NCI-H69 (cell line): ENCODE measurements at places on chromosomes 3 and 15.

GRCh38 chr15:82570721-82571508 is 30.7 kb upstream of the RPS17 start:
- no peak for DNase-seq

GRCh38 chr3:186883686-186884058 is 41.2 kb downstream of the ADIPOQ start:
- DNase-seq: no peak

- peak; percentile 58 for DNase-seq
Observed at GRCh38 chr15:77870195-77871065, 207.1 kb downstream of the TBC1D2B start.

GRCh38 chr15:93986400-93986984 is 244.9 kb upstream of the MCTP2 start:
- no peak for DNase-seq

DNA sequence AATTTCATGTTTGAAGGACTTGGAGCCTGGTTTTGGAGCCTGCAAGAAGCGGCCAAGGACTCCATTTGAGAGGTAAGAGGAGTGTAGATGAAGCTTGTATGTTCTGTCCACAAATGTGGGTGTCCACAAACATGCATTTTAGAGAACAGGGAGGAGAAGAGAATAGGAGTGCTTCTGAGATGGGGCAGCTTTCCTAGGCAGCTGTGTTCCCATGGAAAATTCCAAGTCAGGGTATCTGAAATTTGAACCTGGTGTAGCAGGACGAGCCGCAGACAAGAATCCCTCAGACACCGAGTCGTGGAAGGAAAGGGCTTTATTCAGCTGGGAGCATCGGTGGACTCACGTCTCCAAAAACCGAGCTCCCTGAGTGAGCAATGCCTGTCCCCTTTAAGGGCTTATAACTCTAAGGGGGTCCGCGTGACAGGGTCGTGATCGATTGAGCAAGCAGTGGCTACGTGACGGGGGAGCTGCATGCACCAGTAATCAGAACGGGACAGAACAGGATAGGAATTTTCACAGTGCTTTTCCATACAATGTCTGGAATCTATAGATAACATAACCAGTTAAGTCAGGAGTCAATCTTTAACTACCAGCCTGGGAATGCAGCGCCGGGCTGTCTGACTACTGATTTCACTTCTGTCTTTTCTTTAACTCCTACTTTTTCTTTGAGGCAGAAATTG is 71.4 kb upstream of the WDR72 start:
- no peak for DNase-seq

- DNase-seq: no peak
Observed at GRCh38 chr15:39610665-39611064, 29.8 kb downstream of the THBS1 start.

GRCh38 chr3:144308396-144308795 is 336.8 kb downstream of the DIPK2A start:
- DNase-seq: no peak

DNA sequence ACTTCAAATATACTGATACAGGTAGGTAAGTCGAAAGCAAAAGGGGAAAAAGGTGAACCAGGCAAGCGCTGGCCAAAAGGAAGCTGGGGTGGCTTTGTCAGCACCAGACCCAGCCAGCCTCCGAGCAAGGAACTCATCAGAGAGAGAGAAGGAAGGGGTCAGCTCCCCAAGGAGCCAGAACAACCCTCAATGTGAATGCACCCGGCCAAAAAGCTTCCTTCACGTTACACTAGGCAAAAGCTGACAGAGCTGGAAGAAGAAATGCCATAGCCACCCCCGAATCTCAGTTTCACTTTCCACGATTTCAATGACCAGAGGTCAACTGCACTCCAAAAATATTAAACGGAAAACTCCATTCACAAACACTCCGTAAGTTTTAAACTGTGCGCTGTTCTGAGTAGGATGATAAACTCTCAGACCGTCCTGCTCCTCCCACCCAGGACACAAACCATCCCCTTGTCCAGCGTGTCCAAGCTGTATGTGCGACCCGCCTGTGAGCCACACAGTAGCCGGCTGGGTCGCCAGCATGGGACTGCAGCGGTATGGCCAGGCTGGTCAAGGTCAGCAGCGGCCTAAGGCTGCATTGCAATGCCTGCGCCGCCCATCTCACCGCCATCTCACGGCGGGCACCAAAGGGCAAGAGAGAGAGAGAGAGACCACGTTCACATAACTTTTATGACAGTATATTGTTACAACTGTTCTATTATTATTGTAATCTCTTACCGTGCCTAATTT is 29.7 kb downstream of the CYFIP1 start:
- DNase-seq: peak; percentile 4

GRCh38 chr3:193942516-193943055 is 193.4 kb upstream of the HES1 start:
- peak; percentile 15 for DNase-seq

DNA sequence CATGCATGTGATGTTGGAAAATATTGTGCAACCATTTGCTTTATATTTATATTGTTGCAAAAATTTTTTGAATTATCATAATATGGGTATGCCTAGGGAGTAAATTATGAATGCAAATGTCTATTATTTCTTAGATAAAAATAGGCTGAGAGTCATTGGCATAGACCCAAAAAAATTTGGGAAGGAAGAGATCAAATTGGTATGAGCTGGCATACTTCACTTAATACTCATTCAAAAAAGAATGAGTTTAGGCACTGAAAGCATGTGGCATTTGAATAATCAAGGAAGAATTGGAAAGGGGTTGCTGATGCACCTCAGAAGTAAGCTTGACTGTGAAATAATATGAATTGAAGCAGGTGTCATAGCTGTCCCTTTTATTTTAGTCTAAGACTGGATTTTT is 764.0 kb upstream of the DPPA4 start:
- no peak for DNase-seq
